A549 treated with RU486 at 1 μM for 4 hours (cell line): ENCODE measurements at places on chromosomes 12 and 14. TPM values are rescaled to one million over a fixed set of nuclear protein-coding genes. Genes with fewer than 3 reads are reported as not detected.

Gene SALL2
- 1.00 to 1.6 TPM (median 1.3 TPM) in 5 replicates for total RNA-seq

Gene OR4K5
- not detected in 5 replicates for total RNA-seq

Gene VTI1B
- total RNA-seq: 82.7 to 111 TPM (median 85.9 TPM) in 5 replicates

Gene RFX4
- 0.05 TPM in 1 of 5 replicates, not detected in the others for total RNA-seq

Gene DDX24
- 186 to 221 TPM (median 191 TPM) in 5 replicates for total RNA-seq

Gene RASAL1
- total RNA-seq: 0.27 to 0.55 TPM (median 0.29 TPM) in 5 replicates

Gene IAPP
- not detected in 5 replicates for total RNA-seq

Gene ARHGAP5
- total RNA-seq: 30.4 to 69.7 TPM (median 60.6 TPM) in 5 replicates

Gene GARIN6
- total RNA-seq: not detected in 5 replicates

Gene ENDOU
- total RNA-seq: not detected in 5 replicates

Gene RNF212B
- total RNA-seq: not detected in 5 replicates

Gene RPL10L
- not detected in 5 replicates for total RNA-seq

Gene CLEC9A
- total RNA-seq: not detected in 5 replicates

Gene IFNG-AS1
- not detected in 5 replicates for total RNA-seq

Gene GPR162
- total RNA-seq: 0.22 to 1.1 TPM (median 0.49 TPM) in 5 replicates

Gene FGF6
- total RNA-seq: not detected in 5 replicates

Gene KRT83
- total RNA-seq: 2.5 to 6.9 TPM (median 5.9 TPM) in 5 replicates

Gene C1S
- total RNA-seq: 38.1 to 57.7 TPM (median 45.5 TPM) in 5 replicates

Gene TECPR2
- total RNA-seq: 5.0 to 7.4 TPM (median 7.2 TPM) in 5 replicates

Gene CLEC4A
- 0.19 to 0.20 TPM in 2 of 5 replicates, not detected in the others for total RNA-seq

Gene RTL1
- total RNA-seq: 0.26 to 0.34 TPM (median 0.27 TPM) in 5 replicates

Gene PLEKHD1
- 0.03 to 0.05 TPM (median 0.04 TPM) in 3 of 5 replicates, not detected in the others for total RNA-seq

Gene GPRC5A
- total RNA-seq: 250 to 405 TPM (median 359 TPM) in 5 replicates

Gene CCNK
- total RNA-seq: 44.8 to 59.1 TPM (median 50.3 TPM) in 5 replicates

Gene LMO3
- not detected in 5 replicates for total RNA-seq

Gene TMEM116
- total RNA-seq: 5.1 to 6.9 TPM (median 6.2 TPM) in 5 replicates

Gene PDZRN4
- total RNA-seq: 0.03 TPM in 1 of 5 replicates, not detected in the others

Gene PLXNC1
- total RNA-seq: 0.02 to 0.12 TPM (median 0.08 TPM) in 4 of 5 replicates, not detected in the other

Gene CACNA1C
- total RNA-seq: 0.02 TPM in 1 of 5 replicates, not detected in the others

Gene HOXC11
- total RNA-seq: 0.39 to 0.58 TPM (median 0.45 TPM) in 5 replicates

Gene SLC10A1
- not detected in 5 replicates for total RNA-seq

Gene NPFF
- not detected in 5 replicates for total RNA-seq

Gene LRCOL1
- not detected in 5 replicates for total RNA-seq

Gene RERG
- total RNA-seq: 0.15 to 0.22 TPM (median 0.16 TPM) in 4 of 5 replicates, not detected in the other

Gene SLC24A4
- 0.08 to 0.35 TPM (median 0.11 TPM) in 5 replicates for total RNA-seq

Gene CPNE6
- total RNA-seq: not detected in 5 replicates
